ENCODE measurements at places on chromosomes 4 and X.
A peak's percentile ranks its signal among the peaks of the same experiment; 100 is the strongest.

DNA sequence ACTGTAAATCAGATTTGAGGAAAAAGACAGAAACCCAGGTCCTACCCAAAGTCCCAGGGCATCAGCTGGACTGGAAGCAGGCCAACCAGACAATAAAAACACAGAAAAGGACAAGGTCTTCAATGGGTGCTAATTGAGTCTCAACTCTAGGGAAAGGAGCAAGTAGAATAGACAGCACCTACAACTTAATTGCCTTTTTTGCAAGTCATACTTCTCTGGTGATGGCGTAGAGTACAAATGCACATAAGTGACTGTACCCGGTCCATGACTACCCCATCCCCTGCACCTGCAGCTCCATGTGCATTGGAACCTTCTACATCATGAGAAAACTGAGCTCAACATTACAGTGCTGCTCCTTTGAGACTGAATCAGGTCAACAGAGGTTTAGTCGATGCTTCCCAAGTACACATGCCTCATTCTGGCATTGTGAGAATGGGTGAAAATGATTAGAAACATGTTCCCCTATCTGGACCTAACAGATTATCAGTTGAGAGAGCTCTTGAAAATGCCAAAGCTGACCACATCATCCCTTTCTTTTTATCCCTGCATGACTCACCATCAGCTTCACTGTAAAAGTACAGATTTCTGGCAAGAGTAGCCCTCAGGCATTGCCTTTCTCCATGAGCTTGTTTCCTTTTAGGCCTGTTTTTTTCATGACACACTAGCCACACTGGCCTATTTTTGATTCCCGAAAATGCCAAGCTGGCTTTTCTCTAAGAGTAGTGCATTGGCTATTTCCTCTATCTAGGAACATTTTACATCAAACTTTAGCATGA, 298.3 kb downstream of the HS3ST1 start:
- peak; percentile 39 for DNase-seq

DNA sequence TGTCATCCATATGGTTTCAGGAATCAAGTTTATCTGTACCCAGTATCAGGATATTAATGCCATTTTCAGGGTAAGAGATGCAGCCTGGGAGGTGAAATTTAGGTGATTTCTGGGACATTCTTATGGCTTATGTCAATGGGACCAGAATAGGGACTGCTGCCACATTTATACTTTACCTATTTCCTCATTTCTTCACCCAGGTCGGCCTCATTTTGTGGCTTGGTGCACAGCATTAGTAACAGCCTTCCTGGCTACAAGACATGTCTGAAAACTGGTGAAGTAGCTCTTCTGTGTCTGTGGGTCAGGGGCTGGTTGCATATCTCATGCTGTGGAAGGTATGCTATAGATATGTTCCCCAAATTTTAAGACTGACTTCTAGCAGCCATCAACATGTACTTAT, 284.8 kb downstream of the AFF2 start:
- no peak for DNase-seq

DNA sequence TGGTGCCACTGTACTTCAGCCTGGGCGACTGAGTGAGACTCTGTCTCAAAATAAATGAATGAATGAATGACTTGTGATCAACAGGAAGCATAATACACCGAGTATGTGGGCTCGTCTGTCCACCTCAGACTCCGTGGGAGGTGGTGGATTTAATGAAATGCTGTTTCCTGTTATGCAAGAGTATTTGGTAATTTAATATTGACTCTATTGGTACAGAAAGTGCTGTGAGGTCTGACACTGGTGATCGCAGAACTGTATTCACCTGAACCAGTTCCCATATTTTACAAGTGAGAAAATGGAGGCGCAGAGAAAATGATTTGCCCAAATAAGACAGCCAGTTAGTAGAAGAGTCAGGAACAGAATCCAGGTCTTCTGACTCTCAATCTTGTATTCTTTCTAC, 423.3 kb downstream of the RAPGEF2 start:
- no peak for DNase-seq

DNA sequence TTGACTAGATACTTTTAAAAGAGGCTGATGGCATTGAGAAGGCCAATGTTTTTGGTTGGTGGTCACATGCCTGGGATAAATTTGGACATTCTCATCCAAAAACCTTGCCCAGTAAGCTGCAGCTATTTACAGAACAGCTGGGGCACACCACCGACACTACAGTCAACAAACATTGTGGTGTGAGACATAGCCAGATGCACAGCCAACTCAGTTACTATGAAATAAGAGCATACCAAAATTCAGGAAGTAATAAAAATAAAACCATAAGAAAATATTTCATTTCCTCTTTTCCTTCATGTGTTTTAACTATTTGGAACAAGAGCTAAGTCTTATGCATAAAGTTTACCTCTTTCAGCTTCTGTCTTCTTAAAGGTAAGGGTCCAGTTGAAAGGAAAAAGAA, 8.8 kb downstream of the PPM1K start:
- no peak for DNase-seq

DNA sequence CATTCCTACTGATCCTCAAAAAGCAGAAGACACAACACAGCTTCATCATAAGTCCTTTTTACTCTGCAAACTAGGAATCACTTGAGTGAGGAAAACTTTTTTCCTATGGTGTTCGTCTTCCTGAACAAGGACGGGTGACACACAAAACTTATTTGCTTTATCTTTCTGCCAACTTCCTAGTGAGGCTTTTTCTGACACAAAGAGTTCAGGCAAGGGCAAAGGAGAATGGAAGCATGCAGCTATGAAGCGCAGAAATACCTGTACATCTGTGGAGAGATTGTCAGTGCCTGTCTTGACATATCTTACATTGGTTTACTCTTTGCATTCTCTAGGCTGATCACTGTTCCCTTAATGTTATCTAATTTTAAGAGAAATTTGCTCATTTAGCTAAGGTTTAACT, 548.0 kb upstream of the IGFBP7 start:
- DNase-seq = no peak

DNA sequence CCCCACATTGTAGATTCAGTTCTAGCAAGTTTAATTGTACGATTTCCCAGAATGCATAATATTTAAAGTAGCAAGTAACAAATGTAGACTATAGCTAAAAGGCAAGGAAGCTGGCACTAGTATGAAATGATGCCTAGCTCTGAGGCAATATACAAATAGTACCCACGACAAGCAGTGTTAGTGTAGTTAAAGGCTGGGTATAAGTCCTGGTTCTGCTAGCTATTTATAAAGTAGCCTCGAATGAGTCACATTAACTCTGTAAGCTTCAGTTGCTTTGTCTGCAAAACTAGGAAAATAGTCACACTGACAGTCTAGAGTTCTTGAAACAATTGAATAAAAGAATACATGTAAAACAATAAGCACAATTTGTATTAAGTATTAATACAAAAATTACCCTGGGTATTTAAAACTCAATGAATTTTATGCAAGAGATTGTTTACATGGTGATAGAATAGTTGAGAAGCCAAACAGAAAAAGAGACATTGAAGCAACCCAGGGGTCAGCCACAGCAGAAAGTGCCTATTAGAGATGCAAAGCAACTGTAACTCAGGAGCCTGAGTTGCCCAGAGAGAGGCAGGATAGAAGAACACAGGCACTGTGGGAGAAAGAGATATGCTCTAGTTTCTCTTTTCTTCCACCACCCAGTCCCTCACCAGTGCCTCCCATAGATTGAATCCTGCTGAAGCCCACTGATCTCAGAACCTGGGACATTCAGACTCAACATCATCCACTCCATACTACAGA, 949.0 kb downstream of the C4orf33 start:
- no peak for DNase-seq

DNA sequence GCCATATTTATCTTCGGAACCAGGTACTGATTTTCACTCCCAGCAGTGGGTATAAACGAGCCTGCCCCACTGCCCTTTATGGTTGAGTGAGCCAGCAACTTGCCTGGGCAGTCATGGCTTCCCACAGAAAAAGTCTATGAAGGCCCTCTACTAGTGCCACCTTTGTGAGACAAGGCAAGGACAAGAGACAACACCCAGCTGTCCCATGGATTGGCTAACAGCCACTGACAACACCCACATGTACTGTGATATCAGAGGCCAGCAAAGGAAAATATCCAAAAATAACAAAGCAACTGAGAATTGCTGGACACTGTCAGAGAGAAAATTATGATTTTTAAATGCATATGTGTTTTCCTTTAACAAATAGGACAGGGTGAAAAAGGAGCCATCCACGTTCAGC, 248.4 kb upstream of the TTC29 start:
- no peak for DNase-seq
